Fibroblast of skin of back (primary cell): ENCODE measurements at places on chromosomes 1 and 21.

GRCh38 chr21:23471877-23472276 is 2135.4 kb downstream of the MRPL39 start:
- DNase-seq: no peak

DNA sequence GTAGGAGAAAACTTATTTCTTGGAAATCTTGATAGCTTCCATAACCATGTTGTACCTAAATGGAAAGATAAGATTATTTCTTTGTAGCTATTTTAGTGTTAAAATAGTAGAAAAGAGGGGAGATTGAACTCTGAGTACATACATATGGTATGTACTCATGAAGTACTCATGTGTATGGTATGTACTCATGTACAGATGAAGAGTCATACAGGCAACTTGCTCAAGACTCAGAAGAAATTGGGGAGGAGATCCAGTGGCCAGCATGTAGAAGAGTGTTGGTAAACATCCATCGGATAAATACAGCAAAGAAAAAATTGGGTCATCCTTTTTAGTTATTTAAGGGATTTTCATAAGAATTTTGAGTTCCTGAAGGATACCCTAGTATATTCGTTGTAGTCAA is 29.0 kb downstream of the MDM4 start:
- DNase-seq: peak; percentile 39

- DNase-seq: no peak
These were observed 109.1 kb upstream of the HOOK1 start for GRCh38 chr1:59705466-59706302.

DNA sequence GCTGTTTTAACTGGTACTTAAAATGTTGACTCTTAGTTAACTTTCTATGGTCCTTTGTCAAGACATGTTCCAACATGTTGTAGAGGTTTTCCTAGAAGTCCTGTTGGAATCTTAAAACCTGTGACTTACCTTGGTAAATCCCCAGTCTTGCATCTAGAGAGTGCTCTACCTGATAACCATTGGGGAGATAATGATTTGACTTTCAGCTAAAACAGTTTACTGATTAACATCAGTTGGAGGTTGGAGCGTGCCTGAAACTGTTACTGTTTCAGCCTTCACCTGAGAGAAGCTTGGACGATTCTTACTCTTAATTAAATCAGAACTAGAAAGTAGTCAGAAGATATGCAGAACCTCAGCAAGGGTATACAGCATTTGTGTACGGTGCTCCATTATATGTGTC is 8.8 kb downstream of the MDM4 start:
- DNase-seq: no peak

GRCh38 chr21:42163511-42163863 is 55.5 kb upstream of the ABCG1 start:
- no peak for DNase-seq

GRCh38 chr1:82704393-82704792 is 903.7 kb downstream of the ADGRL2 start:
- no peak for DNase-seq

DNA sequence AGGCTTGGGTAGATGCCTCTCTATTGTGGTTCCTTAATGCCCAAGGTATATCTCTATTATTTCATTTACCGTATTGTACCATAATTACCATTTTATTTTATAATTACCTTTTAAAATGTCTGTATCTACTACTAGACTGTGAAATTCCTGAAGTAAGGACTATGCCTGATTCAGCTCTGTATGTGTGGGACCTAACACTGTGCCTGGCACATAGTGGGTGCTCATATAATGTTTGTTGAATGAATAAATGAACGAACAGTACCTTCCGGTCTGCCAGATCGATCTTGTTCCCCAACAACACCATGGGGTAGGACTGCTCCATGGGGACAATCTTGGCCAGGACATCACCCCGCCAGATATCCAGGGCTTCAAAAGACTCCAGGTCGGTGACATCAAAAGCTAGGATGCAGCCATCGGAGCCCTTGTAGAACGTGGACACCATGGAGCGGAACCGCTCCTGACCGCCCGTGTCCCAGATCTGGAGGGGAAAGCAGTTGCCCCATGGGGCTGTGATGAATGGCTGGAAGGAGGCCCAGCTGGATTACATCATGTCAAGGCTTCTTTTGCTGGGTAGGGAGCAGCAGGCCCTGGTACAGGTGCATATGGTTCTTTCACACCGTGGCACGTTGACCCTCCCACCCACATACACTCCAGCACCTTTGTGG is 10.8 kb downstream of the RAB7B start:
- no peak for DNase-seq

DNA sequence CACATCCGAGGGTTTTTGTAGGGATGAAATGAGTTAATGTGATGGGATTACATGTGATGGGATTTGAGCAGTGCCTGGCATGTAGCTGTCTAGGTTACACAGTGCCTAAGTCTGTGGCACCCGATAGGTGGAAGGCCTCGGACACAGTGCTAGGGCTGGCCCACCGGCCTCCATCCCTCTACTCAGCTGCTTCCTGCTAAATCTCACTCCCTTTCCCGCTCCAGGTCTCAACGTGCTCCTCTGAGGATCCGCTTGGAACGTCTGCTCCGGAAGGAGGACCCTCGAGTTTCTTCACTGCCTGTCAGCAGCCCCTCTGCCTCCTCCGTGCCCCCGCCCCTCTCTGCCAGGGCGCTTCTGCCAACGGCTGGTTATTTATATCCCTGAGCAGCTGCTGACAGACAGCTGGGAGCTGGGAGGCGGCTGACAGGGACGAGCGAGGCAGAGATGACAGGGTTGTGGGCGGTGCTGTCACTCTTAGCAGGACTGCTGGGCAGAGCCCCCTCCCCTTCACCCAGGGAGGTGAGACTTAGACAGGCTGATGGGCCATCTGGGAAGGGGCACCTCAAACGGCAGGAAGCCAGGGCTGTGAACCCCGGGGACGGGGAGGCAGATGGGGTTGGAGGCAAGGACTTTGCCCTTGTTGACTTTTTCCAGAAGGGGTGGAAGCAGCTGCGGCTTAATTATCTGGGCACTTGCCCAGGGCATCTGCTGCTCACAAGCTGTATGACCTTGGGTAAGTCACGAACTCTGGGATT is 26.6 kb upstream of the LRRN2 start:
- no peak for DNase-seq

- DNase-seq: no peak
These were observed 431.0 kb upstream of the USP24 start for GRCh38 chr1:55646181-55646580.

DNA sequence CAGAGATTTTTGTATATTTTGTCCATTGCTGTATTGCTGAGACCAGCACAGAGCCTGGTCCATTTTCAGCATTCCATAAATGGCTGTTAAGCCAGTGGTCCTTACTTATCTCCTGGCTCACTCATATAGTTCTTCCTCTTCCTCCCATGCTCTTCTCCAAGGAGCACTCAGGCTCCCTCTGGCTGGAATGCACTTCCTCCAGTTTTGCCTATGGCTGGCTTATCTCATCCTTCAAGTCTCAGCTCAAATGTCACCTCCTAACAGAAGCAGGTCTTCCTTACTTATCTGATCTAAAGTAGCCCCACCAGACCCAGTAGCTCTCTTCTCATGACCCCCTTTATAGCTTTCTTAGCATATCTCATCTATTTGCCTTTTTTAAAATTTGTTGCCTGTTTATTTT is 146.9 kb downstream of the SLC30A10 start:
- DNase-seq: no peak

- DNase-seq: no peak
These were observed 24.8 kb upstream of the ALDH4A1 start for GRCh38 chr1:18927082-18927653.

GRCh38 chr21:45089964-45090363 is 15.6 kb downstream of the ADARB1 start:
- DNase-seq: no peak

DNA sequence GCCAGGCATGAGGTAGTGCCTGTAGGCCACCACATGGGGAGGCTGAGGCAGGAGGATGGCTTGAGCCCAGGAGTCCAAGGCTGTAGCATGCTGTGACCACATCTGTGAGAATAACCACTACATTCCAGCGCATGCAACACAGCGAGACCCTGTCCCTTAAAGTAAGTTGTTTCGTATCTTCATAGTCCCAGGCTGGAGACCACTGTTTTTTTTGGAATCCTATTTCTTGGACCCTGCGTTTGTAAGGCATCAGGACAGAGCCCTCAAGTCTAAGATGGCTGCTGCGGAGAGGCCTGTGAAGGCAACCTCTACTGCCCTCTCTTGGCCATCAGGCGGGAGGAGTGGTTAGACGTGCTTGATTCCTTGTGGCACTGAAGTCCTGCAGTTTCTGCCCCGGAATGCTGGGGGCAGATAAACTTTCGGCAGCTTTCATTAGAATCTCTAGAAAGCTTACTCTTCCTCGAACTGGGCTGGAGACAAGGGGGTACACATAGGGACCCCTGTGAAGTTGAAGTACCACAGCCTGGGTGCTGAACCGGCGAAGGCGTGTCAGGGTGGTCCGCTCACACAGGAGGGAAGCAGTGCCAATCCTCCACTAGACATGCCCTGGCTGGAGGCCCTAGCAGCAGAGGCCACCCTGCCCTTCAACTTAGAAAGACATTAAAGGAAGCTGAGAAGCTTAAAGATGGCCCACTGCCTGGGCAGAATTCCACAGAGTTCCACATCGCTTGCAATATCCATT is 36.6 kb downstream of the RABIF start:
- peak; percentile 65 for DNase-seq

- DNase-seq: no peak
These were observed 692 bp upstream of the RALGPS2 start for GRCh38 chr1:178724376-178724727.

GRCh38 chr1:206590025-206590758 is 22.1 kb downstream of the EIF2D start:
- peak; percentile 74 for DNase-seq

GRCh38 chr1:15400627-15401026 is 9.1 kb upstream of the EFHD2 start:
- no peak for DNase-seq

DNA sequence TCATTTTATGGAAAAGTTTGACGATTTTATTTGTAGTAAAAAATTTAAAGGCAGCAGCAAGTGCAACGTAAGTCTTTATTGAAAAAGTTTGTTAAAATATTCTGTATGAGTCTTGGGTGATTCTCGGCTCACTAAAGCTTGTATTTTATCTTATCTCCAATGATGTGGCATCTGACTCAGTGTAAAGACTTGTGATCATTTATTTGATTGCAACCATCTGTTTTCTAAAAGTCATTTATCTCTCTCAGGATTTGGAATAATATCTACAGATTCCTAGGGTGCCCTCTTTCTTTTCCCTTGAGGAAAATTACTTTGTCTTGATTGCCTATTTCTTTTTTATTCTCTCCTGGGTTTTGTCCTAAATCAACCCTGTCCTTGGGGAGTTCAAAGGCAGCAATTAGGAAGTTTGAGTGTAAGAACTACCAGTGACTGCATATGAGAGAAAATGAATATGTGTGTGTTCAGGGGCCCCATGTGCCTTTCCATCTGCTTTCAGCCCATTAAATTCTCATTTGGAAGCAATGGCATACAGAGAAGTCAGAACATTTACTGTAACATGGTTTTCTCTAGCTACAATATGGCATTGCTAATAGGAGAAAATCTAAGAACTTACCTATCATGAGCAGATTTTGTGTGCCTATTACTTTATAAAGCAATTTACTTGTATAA is 575.0 kb upstream of the CHRM3 start:
- no peak for DNase-seq

GRCh38 chr21:17539323-17539722 is 26.5 kb downstream of the CXADR start:
- DNase-seq: no peak

GRCh38 chr21:26845066-26845758 is at the start of gene ADAMTS1:
Gene ADAMTS1, minus strand, starts transcription at chr21:26845409. Its CDS starts 455 bp downstream, at chr21:26844954.
- peak; percentile 87 for DNase-seq

DNA sequence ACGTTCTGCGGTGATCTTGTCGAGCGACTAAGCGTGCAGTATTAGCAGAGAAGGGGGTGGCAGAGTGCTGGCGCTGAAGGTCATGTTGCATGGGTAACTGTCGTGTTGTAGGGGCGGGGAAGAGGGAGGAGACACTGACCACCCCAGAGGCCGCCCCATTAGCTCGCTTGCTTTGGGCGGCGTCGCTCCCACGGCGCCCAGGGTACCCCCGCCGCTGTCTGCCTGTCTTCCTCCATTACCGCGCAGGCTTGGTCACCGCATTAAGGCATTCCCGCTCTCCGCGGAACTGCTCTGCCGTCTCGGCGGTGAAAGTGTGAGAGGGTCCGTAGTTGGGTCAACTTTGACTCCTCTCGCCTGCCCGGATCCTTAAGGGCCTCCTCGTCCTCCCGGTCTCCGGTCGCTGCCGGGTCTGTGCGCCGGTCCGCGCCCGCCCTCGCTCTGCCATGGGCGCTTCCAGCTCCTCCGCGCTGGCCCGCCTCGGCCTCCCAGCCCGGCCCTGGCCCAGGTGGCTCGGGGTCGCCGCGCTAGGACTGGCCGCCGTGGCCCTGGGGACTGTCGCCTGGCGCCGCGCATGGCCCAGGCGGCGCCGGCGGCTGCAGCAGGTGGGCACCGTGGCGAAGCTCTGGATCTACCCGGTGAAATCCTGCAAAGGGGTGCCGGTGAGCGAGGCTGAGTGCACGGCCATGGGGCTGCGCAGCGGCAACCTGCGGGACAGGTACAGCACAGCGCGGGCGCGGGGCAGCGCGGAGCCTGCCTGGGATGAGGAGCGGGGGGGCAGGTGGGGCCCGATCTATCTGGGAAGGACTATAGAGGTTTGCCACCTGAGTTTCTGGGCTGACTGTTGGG is at the start of gene MTARC2:
MTARC2 (plus strand) TSS at position 234 of the 846 bp plus-strand sequence; CDS start at position 444, 210 bp downstream.
- DNase-seq: peak; percentile 76
